ENCODE measurements at places on chromosomes 5 and 9.
A peak's percentile ranks its signal among the peaks of the same experiment; 100 is the strongest.

- no peak for DNase-seq
Measured at GRCh38 chr5:171808453-171808852, 22.8 kb downstream of the SMIM23 start.

DNA sequence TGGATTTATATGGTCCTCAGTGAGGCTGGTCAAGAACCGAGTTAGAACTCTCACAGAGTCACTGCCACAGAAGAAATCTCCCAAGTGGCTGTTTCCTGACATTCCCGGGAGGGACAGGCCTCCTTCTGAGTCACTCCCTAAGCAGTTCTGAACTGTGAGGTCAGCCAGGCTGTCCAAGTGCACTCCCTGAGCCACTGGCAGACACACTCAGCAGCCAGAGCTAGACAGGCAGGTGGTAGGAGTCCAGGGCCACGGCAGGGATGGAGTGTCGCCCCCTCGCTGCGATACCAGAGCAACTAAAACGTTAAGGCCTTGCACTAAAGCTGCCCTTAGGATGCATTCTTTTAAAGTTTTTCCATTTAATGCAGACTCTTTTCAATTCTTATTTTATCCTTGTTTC is 3.4 kb downstream of the IL4 start:
- no peak for DNase-seq

DNA sequence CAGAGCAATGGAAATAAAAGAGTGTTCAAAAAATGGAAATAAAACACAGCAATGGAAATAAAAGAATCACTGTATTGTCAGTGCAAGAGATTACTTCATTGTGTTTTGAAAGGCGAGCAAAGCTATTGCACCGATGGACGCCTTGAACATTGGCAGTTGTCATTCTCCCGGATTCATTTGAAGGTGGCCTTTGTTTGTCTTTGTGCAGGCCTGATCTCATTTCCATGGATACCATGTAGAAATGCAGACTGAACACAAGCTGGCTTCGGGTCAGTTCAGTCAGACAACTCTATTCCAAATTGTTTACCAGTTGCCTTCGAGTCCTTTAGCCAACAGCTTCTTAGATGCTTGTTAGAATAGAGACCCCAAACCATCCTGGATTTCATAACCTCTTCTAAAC is 8.3 kb downstream of the ITGA2 start:
- no peak for DNase-seq

- peak; percentile 85 for DNase-seq
Measured at GRCh38 chr5:132215329-132215728, 12.3 kb downstream of the P4HA2 start.

DNA sequence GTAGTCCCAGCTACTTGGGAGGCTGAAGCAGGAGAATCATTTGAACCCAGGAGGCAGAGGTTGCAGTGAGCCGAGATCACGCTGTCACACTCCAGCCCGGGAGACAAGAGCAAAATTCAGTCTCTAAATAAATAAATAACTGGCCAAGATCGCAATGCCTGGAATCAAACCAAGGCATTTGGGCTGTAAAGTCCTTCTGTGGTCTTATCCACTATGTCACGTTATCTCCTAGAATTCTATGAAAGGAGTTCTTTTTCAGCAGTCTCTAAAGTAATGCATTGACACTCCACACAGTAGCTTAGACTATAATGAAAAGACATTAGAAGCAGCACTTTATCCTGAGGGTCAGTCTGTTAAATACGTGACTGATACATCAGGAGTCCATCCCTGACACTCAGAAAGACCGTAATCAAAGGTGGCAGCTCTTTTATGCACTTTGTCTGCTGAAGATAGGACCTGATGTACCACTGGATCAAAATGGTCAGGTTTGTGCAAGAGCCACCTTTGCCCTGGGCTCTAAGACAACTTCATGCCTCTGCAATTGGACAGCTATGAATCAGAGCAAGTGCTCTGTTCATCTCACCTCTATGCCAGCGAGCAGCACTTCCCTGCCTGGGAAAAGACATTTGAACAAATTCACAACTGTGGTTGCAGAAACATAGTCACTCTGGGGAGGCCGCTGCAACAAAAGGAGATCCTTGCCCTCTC is 31.7 kb upstream of the GNA14 start:
- DNase-seq: no peak

DNA sequence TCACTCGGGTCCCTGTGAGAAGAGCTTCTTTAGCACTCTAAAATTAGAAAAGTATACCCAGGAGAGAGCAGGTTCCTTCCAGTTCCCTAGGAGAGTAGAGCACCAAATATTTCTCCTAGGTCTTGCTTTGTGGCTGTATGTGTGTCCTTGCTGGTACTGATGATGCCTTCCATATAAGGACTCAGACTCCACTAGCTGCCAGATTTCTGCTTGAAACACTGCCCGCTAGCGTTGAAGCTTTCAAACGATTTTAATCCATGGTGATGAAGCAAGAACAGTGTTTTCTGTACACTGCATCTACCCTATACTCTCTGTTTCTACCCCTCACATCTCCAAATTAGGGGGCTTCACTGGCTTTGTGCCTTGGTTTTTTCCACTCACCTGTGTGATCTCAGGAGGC is 2.4 kb upstream of the SMC2 start:
- DNase-seq: no peak

DNA sequence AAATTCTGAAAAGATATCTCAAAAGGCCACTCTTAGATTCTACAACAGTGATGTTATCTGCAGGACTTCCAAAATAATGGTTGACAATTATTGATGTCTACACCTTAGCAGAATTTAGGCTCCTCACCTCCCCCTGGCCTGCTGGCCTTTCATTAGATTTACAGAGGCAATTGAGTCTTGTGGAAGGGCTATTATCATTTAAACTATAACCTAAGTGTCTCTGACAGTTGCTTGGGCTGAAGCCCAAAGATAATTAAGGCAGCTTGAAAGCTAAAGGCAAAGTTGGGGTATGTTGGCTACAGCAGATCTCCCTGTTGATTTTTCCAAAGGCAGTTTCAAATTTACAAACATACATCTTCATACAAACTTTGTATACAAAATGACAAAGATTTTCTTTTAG is 912.3 kb downstream of the TAF11L14 start:
- no peak for DNase-seq

- peak; percentile 53 for DNase-seq
Measured at GRCh38 chr5:53481887-53482716, 1.7 kb downstream of the FST start.

- no peak for DNase-seq
Measured at GRCh38 chr9:76756268-76756640, 8.0 kb upstream of the PCA3 start.

DNA sequence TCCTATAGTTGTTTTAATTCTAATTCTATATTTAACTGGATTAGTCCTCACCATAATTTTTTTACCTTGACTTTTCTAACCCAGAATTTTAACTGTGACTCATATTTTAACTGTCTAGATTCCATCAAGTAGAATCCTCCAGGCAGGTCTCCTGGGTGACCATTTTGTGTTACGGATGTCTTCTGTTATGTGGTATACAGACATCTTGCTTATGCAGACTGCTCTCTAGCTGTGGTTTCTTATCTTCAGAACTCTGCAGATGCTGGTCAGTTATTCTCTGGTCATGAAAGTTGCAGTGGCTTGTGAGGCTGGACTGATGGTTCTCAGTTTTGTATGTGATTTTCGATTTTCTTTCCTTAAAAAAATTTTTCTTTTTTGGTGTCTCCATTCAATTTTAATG is 139.4 kb downstream of the ATG10 start:
- no peak for DNase-seq

DNA sequence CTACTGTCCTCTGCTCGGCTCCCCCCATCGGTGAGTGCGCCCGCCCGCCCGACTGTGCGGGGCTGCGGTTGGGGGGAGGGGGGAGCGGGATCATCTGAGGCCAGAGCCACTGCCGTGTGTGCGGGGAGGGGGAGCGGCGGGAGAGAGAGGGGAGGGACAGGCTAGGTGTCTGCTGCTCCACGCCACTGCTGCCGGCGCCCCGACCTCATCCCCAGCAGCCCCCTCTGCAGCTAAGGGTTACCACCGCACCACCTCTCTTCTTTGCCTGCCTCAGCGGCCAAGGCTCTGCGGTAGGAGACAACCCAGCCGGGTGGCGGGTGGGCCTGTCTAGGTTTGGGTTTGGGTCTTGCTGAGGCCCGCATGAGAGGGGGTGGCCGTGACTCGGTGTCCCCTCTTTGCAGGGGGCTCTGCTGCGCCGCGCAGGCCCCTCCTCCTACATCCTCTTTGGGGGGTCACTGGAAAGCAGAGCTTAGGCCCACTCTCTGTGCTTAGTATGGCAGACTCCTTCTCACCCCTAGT is 670 bp upstream of the PURA start:
- DNase-seq: no peak

DNA sequence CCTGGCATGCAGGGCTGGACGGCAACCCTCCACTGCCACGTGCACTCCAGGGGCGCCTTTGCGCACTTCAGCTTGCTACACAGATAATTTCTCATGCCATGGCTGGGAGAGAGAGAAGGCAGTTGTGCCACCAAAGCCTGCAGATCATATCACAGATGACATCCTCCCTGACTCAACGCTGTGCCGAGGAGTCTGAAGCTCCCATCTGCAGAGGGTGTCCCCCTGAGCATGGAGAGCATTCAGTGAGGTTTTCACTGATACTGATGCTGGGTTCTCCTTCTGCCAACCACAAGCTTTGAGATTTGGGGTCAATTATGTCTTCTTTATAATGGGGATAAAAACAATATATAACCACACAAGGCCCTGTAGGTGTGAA is 607.4 kb upstream of the ADAMTS16 start:
- no peak for DNase-seq

- DNase-seq: peak; percentile 52
Measured at GRCh38 chr5:61817472-61818326, 485.6 kb downstream of the ZSWIM6 start.

- no peak for DNase-seq
Measured at GRCh38 chr5:170357955-170358444, 31.2 kb downstream of the KCNMB1 start.

- DNase-seq: no peak
Measured at GRCh38 chr5:386432-387341, 56.3 kb upstream of the EXOC3 start.
